Uterus (tissue), 4 donors: ENCODE measurements at places on chromosomes 7 and 10. TPM values are rescaled to one million over a fixed set of nuclear protein-coding genes. Genes with fewer than 3 reads are reported as not detected.
A peak's percentile ranks its signal among the peaks of the same experiment; 100 is the strongest.

GRCh38 chr10:110444004-110444337 is 53.7 kb upstream of the DUSP5 start:
- no peaks in the 10 kb centered on the region for H3K36me3 ChIP-seq
- no peak overlapping the region for H3K4me3 ChIP-seq
- DNase-seq, result no peak
- no peaks in the 10 kb centered on the region for H3K27me3 ChIP-seq
- H3K27ac ChIP-seq, result no peak overlapping the region

GRCh38 chr7:85474234-85474633 is 287.4 kb upstream of the SEMA3D start:
- H3K36me3 ChIP-seq, result no peaks in the 10 kb centered on the region
- H3K4me1 ChIP-seq, result no peaks in the 10 kb centered on the region
- no peak for DNase-seq

DNA sequence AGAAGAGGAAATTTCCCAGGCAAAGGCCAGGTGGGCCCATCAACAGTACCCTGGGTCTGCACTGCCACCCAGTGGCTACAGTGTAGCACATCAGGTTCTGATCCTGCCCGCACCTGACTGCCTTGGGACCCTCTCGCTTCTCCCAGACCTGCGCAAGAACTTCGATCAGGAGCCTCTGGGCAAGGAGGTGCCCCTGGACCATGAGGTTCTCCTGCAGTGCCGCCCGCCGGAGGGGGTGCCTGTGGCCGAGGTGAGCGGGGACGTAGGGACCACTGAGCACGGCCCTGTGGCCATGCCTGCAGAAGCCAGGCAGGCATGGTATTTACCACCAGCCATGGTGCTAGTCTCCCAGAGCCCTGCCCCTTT is 33.9 kb upstream of the SLC29A3 start:
- peak; percentile 58 for DNase-seq
- no peak overlapping the region for H3K27ac ChIP-seq
- no peaks in the 10 kb centered on the region for H3K36me3 ChIP-seq
- no peaks in the 10 kb centered on the region for H3K27me3 ChIP-seq
- H3K4me1 ChIP-seq, result no peaks in the 10 kb centered on the region

GRCh38 chr10:5555021-5555510 is 30.3 kb downstream of the CALML3 start:
- H3K4me3 ChIP-seq, result no peak overlapping the region
- H3K27ac ChIP-seq, result no peak overlapping the region
- H3K27me3 ChIP-seq, result no peaks in the 10 kb centered on the region
- no peak for DNase-seq
- no peaks in the 10 kb centered on the region for H3K4me1 ChIP-seq
- H3K36me3 ChIP-seq, result no peaks in the 10 kb centered on the region

GRCh38 chr10:80501381-80501912 is 36.3 kb upstream of the SH2D4B start:
- no peak overlapping the region for H3K4me3 ChIP-seq
- no peaks in the 10 kb centered on the region for H3K36me3 ChIP-seq
- peaks cover 16% of the 10 kb centered on the region for H3K4me1 ChIP-seq
- H3K27me3 ChIP-seq, result no peaks in the 10 kb centered on the region

DNA sequence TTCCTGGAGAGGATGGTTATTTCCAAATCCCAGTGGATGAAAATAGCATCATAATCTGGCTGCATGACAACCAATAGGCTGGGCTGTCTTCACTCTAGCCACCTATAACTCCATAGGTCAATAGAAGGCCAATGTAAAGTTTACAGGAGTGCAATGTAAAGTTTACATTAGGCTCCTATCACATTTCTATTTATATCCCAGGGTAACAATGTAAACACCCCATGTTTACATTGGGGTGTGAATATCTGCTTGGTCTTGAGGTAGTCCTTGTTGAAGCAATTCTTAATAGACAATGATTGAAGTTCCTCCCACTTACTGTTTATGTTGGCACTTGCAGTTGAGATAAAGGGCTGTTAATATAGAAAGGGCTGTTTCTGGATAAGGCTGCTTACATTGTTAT is 21.5 kb downstream of the CH25H start:
- no peaks in the 10 kb centered on the region for H3K27me3 ChIP-seq
- H3K4me1 ChIP-seq, result no peaks in the 10 kb centered on the region
- no peak for DNase-seq
- no peaks in the 10 kb centered on the region for H3K36me3 ChIP-seq
- H3K4me3 ChIP-seq, result no peak overlapping the region

GRCh38 chr7:69676247-69676646 is 78.0 kb downstream of the AUTS2 start:
- no peaks in the 10 kb centered on the region for H3K27me3 ChIP-seq
- H3K4me1 ChIP-seq, result no peaks in the 10 kb centered on the region

GRCh38 chr7:44277851-44278250 is 47.5 kb downstream of the CAMK2B start:
- H3K4me3 ChIP-seq, result no peak overlapping the region
- H3K4me1 ChIP-seq, result no peaks in the 10 kb centered on the region
- H3K27ac ChIP-seq, result no peak overlapping the region
- no peak for DNase-seq

DNA sequence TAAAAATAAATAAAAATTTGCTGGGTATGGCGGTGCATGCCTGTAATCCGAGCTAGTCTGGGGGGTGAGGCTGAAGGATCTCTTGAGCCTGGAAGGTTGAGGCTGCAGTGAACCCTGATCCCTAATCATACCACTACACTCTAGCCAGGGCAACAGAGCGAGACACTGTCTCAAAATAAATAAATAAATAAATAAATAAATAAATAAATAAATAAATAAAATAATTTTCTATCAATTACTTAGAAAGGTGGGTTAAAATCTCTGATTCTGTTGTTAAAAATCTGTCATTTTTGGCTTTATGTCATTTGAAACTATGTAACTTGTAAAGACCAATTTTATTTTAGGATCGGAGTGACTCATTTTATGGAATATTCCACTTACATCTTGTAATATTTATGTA is 958.6 kb downstream of the NXPH1 start:
- no peak overlapping the region for H3K27ac ChIP-seq
- H3K4me3 ChIP-seq, result no peak overlapping the region
- DNase-seq, result no peak
- no peaks in the 10 kb centered on the region for H3K36me3 ChIP-seq

- H3K27ac ChIP-seq, result no peak overlapping the region
- H3K4me1 ChIP-seq, result no peaks in the 10 kb centered on the region
- no peak for DNase-seq
These were observed 247.9 kb upstream of the PTN start for GRCh38 chr7:137591421-137591837.

GRCh38 chr7:8134089-8134733 is 127.8 kb downstream of the ICA1 start:
- no peaks in the 10 kb centered on the region for H3K36me3 ChIP-seq
- H3K27me3 ChIP-seq, result no peaks in the 10 kb centered on the region
- DNase-seq, result no peak
- H3K27ac ChIP-seq, result no peak overlapping the region
- no peak overlapping the region for H3K4me3 ChIP-seq
- H3K4me1 ChIP-seq, result no peaks in the 10 kb centered on the region

- H3K27ac ChIP-seq, result no peak overlapping the region
- H3K4me1 ChIP-seq, result no peaks in the 10 kb centered on the region
- H3K27me3 ChIP-seq, result no peaks in the 10 kb centered on the region
- H3K36me3 ChIP-seq, result no peaks in the 10 kb centered on the region
- DNase-seq, result no peak
- no peak overlapping the region for H3K4me3 ChIP-seq
These were observed 31.6 kb upstream of the KCNIP2 start for GRCh38 chr10:101875068-101875688.

GRCh38 chr7:24706211-24707170 is 50.8 kb downstream of the GSDME start:
- no peaks in the 10 kb centered on the region for H3K36me3 ChIP-seq
- DNase-seq, result no peak
- H3K4me3 ChIP-seq, result no peak overlapping the region
- no peaks in the 10 kb centered on the region for H3K27me3 ChIP-seq
- no peaks in the 10 kb centered on the region for H3K4me1 ChIP-seq
- no peak overlapping the region for H3K27ac ChIP-seq

- no peaks in the 10 kb centered on the region for H3K36me3 ChIP-seq
- H3K27ac ChIP-seq, result peak overlapping the region; percentile 93
- no peaks in the 10 kb centered on the region for H3K27me3 ChIP-seq
- peaks cover 23% of the 10 kb centered on the region for H3K4me1 ChIP-seq
- no peak for DNase-seq
These were observed 79.2 kb downstream of the ZMIZ1 start for GRCh38 chr10:79147796-79148451.

DNA sequence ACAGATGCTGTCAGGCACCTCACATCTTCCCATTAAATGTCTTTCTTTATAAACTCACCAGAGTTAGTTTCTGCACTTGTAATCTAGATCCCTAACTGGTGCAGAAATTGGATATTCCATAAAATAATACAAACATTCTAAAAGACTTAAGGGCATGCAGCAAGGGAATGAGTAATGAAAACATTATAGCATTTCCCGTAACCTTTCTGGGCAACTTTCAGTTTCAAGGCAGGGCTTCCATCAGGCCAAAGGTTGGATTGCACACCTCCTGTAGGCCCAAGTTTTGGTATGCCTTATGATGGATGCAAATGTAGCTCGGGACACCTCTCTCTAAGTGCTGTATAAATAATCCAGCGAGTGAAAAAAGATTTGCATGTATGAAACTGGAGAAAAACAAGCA is 129.9 kb upstream of the LYZL2 start:
- no peaks in the 10 kb centered on the region for H3K27me3 ChIP-seq
- H3K4me1 ChIP-seq, result no peaks in the 10 kb centered on the region
- no peak for DNase-seq
- no peak overlapping the region for H3K27ac ChIP-seq

- H3K27ac ChIP-seq, result peak overlapping the region; percentile 29
- DNase-seq, result no peak
- no peak overlapping the region for H3K4me3 ChIP-seq
- H3K36me3 ChIP-seq, result no peaks in the 10 kb centered on the region
- H3K4me1 ChIP-seq, result no peaks in the 10 kb centered on the region
These were observed 87.9 kb upstream of the TMEM106B start for GRCh38 chr7:12123172-12123571.

GRCh38 chr10:102674566-102674965 is 30.3 kb downstream of the TRIM8 start:
- H3K36me3 ChIP-seq, result no peaks in the 10 kb centered on the region
- no peak for DNase-seq
- peaks cover 26% of the 10 kb centered on the region for H3K4me1 ChIP-seq
- H3K27me3 ChIP-seq, result no peaks in the 10 kb centered on the region

- DNase-seq, result no peak
- no peaks in the 10 kb centered on the region for H3K4me1 ChIP-seq
- H3K27me3 ChIP-seq, result no peaks in the 10 kb centered on the region
- no peak overlapping the region for H3K4me3 ChIP-seq
These were observed 11.9 kb downstream of the PIK3AP1 start for GRCh38 chr10:96708456-96708855.

GRCh38 chr7:5666361-5666760 is 115.1 kb downstream of the RNF216 start:
- H3K4me1 ChIP-seq, result no peaks in the 10 kb centered on the region
- DNase-seq, result no peak
- H3K4me3 ChIP-seq, result no peak overlapping the region
- H3K27me3 ChIP-seq, result no peaks in the 10 kb centered on the region

GRCh38 chr10:63013755-63014154 is 119.4 kb upstream of the NRBF2 start:
- no peaks in the 10 kb centered on the region for H3K36me3 ChIP-seq
- no peak for DNase-seq
- no peak overlapping the region for H3K4me3 ChIP-seq
- no peaks in the 10 kb centered on the region for H3K27me3 ChIP-seq
- H3K4me1 ChIP-seq, result no peaks in the 10 kb centered on the region
- H3K27ac ChIP-seq, result no peak overlapping the region

DNA sequence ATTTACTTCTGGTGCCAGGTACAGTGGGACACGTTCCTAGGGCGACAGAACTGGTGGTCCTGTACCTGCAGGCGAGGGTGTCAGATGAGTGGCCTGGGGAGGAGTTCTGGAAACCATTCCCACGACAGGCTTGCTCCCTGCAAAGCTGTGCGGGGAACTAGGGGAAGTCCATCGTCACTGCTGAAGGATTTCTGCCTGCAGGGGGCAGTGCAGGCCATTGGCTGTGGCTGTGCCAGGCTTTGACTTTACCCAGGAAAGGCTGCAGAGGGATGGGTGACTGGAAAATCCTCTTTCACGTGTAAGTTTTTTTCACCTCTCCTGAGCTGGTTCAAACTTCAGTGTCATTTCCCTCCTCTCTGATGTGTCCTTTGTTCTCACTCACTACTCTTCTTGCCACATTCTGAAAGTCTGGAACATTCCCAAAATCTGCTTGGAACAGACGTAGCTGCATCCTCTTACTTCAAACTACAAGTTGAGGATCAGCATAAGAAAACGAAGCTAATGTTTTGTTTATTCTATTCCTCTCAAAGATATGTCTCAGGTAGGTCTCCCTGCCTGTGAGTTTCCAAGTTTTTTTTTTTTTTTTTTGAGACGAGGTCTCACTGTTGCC is 126.5 kb downstream of the SH2D4B start:
- H3K4me1 ChIP-seq, result no peaks in the 10 kb centered on the region
- no peaks in the 10 kb centered on the region for H3K27me3 ChIP-seq
- no peaks in the 10 kb centered on the region for H3K36me3 ChIP-seq
- no peak overlapping the region for H3K27ac ChIP-seq

GRCh38 chr7:69946901-69947300 is 348.6 kb downstream of the AUTS2 start:
- H3K4me1 ChIP-seq, result no peaks in the 10 kb centered on the region
- no peaks in the 10 kb centered on the region for H3K36me3 ChIP-seq
- no peaks in the 10 kb centered on the region for H3K27me3 ChIP-seq
- no peak overlapping the region for H3K4me3 ChIP-seq
- no peak overlapping the region for H3K27ac ChIP-seq

GRCh38 chr10:85599081-85599480 is 767.5 kb downstream of the GRID1 start:
- no peak for DNase-seq
- H3K27ac ChIP-seq, result no peak overlapping the region
- H3K36me3 ChIP-seq, result no peaks in the 10 kb centered on the region
- no peaks in the 10 kb centered on the region for H3K27me3 ChIP-seq
- no peaks in the 10 kb centered on the region for H3K4me1 ChIP-seq
- H3K4me3 ChIP-seq, result no peak overlapping the region

GRCh38 chr7:139693651-139694388 is 84.0 kb downstream of the HIPK2 start:
- no peak overlapping the region for H3K27ac ChIP-seq
- no peaks in the 10 kb centered on the region for H3K36me3 ChIP-seq
- no peaks in the 10 kb centered on the region for H3K27me3 ChIP-seq
- DNase-seq, result no peak

GRCh38 chr10:33129141-33129995 is 171.3 kb upstream of the ITGB1 start:
- no peak overlapping the region for H3K4me3 ChIP-seq
- H3K27ac ChIP-seq, result peak overlapping the region; percentile 9
- peak; percentile 33 for DNase-seq
- H3K36me3 ChIP-seq, result no peaks in the 10 kb centered on the region
- no peaks in the 10 kb centered on the region for H3K4me1 ChIP-seq

- no peaks in the 10 kb centered on the region for H3K4me1 ChIP-seq
- no peaks in the 10 kb centered on the region for H3K36me3 ChIP-seq
- H3K4me3 ChIP-seq, result no peak overlapping the region
- H3K27me3 ChIP-seq, result no peaks in the 10 kb centered on the region
- H3K27ac ChIP-seq, result no peak overlapping the region
These were observed 24.2 kb upstream of the UNC5B start for GRCh38 chr10:71188201-71188600.

EBF3 gene
- total RNA-seq, result 9.9 TPM

GOLGA7B gene
- 0.09 TPM for total RNA-seq

CPED1 gene
- total RNA-seq, result 47.4 TPM

MEST gene
- total RNA-seq, result 462 TPM

GAD2 gene
- total RNA-seq, result not detected

CALHM3 gene
- total RNA-seq, result not detected

CXCL12 gene
- total RNA-seq, result 49.4 TPM

GJD4 gene
- not detected for total RNA-seq

SEC61G gene
- 52.7 TPM for total RNA-seq

ITGB8 gene
- 9.1 TPM for total RNA-seq

FAM25A gene
- not detected for total RNA-seq

TMEM139 gene
- total RNA-seq, result not detected

RNF148 gene
- total RNA-seq, result 3.4 TPM

TAS2R5 gene
- 5.9 TPM for total RNA-seq

LRRD1 gene
- not detected for total RNA-seq

TMEM60 gene
- total RNA-seq, result 11.8 TPM
